HuH-7.5 (cell line): ENCODE measurements at places on chromosomes 2 and 18.

DNA sequence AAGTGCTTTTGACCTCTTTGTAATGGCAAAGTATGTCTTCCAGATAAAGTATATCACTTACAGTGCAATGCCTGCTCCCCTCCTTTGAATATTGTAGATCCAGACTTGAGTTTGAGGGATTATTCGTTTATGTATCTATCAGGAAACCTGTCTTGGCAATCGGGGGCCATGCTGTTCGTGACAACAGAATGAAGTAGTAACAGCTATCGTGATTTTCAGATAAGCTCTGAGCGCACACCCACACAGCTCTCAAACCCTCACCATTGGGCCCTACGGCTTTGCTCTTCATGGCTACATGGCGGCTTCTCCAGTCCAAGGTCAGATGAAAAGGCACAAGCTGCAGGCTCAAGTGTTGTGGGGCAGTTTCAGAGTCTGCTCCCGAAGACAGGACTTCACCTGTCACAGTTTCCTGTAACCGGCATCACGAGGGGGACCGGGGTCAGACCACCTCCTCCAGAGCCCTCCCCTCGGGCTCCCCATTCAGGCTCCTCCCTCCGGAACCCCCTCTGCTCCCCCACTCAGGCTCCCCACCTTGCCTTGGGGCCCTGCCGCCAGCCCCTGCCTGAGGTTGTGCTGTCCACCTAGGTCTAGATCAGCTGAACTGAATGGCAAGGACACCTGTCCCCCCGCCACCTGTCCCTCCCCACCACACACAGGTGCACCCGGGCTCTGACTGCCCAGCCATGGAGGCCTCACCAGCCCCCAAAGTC, 292.5 kb upstream of the SALL3 start:
- no peak for DNase-seq

DNA sequence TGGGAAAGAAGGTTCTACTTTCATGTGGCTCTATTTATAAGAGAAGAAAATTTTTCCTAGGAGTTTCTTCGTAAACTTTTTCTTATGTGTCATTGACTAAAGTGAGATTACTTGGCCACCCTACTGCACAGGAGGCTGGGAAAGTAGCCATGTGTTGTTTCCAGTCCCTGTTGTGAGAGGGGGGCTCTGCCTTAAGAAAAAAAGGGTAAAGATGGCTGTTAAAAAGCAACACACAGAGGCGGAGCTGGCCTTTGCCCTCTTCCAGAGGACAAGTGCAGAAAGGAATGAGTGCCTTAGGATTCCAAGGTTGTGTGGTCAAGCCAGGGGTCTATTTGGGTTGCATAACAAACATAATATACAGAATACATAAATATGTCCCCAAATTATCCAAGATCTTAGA, 230.0 kb upstream of the CXCR4 start:
- no peak for DNase-seq

- DNase-seq = no peak
Observed at GRCh38 chr2:69053416-69053965, 40.5 kb downstream of the ANTXR1 start.

DNA sequence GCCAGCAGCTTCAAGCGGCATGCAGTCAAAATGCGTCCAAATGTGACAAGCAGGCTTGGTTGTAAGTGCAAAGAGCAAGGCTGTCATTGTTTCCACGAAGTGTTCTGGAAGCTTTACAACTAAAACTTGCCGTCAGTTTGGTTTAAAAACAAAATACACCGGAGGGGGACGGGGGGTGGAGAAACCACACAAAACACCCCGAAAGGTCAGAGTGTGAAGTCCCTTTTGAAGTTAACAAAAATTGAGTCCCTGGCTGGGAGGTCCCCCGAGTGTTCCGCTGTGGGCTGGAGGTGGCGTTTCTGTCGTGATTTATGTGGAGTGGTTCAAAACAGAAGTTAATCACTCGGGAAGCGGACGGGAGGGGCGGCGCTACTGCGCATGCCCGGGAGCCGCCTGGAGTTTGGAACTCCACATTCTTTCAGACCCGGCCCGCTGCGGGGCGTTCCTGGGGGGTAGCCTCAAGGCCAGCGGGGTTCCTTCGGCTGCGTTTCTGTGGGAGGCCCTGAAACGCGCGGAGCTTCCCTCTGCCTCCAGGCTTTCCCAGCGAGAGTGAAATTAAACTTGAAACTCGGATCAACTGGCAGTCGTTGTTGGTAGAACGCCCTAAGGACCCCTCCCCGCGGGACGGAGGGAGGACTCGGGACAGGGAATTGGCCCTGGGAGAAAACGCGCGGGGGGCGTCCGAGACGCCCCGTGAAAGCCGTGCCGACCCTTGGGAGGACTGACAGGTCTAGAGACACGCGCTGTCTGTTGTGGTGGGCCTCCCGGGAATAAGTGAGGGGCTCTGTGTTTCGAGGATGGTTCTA, 1.4 kb downstream of the TGIF1 start:
- DNase-seq = peak; percentile 90

DNA sequence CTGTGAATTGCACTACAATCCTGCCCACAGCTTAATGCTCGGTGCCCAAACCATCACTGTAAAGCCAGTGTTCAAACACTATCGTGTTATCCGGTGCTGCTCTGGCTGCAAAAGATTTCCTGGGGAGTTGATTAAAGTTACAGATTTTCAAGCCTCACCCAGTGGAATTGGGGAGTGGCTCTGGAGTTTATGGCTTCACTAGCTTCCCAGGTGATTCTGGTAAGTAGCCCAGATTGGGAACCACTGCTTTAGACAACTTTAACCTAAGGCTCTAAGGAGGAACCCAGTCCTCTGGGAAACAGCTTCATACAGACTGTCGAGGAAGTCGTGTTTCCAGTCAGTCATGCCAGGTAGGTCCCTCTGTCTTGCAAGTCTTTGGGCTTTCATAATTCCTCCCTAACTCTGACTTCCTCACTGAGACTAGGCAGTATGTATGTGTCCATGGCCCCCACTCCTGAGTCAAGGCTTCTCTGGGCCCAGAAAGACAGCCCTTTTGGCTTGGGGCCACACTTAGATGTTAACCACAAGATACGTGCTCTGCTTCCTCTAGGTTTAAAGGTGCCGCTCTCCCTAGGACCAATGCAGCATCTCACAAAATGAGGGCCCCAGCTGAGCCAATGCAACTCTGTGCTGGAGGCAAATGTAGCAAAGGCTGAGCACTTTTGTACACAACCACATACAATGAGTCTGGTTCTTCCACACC, 299.7 kb downstream of the PRKCE start:
- DNase-seq = no peak

DNA sequence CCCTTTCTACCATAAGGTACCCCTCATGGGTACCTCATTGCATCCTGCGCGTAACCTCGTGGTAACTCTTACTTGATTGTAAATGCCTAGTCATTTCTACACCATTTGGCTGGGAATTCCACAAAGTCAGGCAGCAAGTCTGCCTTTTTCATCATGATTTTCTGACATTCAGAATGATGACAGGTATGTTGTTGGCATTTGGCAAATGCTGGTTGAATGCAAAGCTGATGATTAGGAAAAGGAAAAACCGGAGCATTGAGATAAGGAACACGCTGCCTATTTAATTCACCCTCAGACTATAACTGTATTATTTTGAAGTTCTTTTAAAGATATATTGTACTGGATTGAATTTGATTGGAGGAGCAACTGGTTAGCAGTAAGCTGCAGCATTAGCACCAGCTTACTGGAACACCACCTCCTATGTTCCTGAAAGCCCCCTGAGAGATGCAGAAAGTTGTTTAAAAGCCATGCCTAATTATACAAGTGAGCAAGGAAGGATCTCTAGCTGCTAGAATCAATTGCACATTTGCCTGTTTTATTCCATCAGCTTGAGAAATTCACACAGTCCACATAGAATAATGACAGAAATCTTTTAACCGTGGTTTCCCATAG, 520.1 kb downstream of the LRP1B start:
- DNase-seq = no peak

DNA sequence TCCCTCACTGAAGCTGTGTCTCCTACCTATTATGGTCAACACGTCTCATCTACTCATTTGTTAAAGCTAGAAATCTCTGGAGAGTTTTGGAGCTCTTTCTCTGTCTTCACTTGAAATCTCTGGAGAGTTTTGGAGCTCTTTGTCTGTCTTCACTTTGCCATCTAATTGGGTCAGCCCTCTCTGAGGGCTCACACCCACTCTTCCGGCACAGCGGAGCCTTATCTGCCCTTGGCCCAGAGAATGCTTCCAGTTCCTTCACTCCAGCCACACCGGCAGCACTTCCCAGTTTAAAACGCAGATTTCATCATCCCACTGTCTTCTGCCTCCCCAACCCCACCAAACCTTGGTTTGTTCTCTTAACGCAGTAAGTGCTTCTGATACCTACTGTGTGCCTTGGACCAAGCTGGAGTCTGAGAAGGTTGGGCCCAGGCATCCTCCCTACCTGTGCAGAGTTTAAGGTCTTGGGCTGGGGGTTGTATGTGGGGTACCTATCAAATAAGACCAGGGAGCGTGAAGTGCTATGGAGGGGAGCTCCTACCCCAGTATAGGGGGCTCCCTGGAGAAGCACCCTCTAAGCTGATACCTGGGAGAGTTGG, 5.0 kb downstream of the HPCAL1 start:
- DNase-seq = no peak

DNA sequence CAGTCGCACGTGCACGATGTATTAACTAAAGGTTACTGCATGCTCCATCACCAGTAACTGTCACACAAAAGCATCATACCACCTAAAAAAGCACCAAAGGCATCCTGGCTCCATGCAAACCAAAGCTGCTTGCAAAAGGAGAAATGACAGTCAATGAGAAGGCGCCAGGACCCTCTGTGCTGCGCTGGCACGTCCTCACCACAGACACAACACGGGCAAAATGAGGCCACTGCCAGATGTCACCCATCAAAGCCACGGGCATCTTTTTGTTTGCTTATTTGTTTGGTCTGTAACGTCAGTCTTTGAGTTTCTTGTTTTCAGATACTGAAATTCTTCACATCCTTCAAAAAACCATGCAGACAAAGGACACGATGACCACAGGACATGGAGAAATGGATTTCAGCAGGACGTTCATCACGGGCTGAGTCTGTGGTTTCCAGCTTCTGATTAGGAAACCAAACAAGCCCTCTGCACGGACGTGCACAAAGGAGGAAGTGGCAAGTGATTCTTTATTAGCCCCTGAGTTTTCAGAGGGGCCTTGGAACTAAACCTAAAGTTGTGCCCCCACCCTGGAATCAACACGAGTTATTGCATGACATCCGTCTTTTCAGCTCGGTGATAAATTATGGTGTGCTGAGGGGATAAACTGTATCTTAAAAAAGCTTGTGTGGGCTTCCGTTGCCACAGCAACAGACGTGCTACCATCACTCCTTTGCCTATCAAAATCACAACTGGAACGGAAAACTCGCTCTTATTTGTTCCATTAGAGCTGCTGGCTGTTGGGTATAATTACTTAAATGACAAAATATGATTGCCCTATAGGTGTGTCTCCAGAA, 181.8 kb downstream of the EIPR1 start:
- no peak for DNase-seq

DNA sequence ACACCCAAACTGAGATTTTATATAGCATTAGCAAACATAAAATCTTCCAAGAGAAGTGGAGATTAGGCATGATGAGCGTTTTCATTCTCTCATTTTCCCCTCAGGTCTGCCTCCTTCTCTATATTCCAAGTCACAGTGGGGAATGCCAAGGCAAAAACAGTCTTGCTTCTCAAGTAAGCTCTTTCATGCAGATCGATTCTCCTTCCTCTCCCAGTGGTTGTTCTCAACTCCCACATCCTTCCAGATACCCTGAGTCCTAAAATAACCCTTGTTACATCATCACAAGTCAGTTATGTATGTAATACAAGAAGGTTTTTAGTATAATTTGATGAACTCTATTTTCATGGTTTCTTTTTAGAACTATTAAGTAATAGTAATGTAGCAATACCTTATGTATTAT, 150.6 kb downstream of the TXNL1 start:
- no peak for DNase-seq

GRCh38 chr18:79988071-79988450, 302 bp downstream of the TXNL4A start:
- peak; percentile 51 for DNase-seq

- no peak for DNase-seq
Observed at GRCh38 chr18:9753846-9754245, 45.7 kb downstream of the RAB31 start.

- no peak for DNase-seq
Observed at GRCh38 chr18:45253973-45254708, 361.1 kb upstream of the SLC14A2 start.

DNA sequence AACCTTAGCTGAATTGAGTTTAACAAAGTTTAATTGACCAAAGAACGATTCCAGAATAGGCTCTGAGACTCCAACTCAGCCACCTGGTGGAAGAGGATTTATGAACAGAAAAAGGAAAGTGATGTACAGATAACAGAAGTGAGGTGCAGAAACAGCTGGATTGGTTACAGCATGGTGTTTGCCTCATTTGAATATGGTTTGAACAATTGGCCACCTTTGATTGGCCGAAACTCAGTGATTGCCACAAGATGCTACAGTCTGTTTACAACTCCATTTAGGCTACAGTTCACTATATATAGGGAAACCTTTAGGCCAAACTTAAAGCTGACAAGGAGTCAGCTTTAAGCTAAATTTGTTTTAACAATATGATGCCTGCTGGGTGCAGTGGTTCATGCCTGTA, 28.1 kb upstream of the SLC35G4 start:
- no peak for DNase-seq

DNA sequence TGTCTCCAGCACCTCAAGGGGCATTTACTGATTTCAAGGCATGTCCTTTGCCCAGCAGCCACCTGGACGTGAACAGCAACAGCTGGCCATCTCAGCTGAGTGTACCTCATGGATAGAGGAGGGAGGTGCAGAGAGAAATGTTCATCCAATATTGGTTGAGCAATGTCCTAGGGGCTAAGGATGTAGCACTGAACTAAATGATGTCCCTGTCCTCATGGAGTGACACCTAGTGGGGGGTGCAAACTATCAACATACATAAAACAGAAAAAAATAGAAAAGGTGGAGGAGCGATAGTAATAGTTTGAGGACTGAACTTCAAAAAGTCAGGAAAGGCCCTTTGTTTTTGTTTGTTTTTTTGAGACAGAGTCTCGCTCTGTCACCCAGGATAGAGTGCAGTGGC, 4.8 kb upstream of the UGGT1 start:
- no peak for DNase-seq

DNA sequence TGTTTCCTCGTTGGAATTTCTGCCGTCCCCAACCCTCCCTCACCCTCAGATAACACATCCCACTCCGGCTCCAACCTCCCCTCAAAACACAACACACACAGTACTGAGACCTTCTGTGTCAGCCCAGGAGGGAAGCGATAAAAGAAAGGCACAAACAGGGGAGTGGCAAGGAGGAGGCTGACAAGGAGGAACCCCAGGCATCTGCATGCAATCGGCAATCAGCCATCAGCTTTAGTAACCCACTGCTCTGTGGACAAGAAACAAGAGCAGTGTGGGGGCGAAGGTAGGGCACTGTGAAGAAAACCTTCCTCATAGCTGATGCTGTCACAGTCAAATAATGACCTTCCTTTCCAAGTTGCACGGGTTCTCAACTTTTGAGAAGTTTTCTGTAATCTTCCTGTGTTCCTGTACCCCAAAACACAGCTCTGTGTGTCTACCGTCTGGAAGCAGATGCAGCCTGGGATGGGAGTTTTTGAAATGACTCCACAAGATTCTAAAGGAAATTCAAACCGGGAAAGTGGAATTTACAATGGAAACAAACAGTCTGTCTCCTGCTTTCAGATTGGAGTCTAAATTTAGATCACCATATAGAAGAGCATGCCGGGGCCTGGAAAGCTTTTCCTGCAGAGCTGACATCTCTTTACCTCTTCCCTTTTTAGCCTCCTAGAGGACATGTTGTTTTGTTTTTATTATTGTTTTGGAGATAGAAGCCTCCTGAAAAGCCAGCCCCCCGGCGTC, 16.4 kb upstream of the LPIN2 start:
- DNase-seq = no peak

- peak; percentile 33 for DNase-seq
Observed at GRCh38 chr2:120520929-120521912, 175.3 kb downstream of the INHBB start.

- DNase-seq = no peak
Observed at GRCh38 chr18:10455726-10456453, 1.5 kb downstream of the APCDD1 start.
